ENCODE measurements at places on chromosomes 3 and 15.

GRCh38 chr3:116445990-116446389 lies 703 bp upstream of the LSAMP start:
- no peak for DNase-seq

GRCh38 chr3:166446291-166446690 lies 609.1 kb upstream of the BCHE start:
- no peak for DNase-seq

GRCh38 chr3:71407823-71408222 lies 175.7 kb downstream of the FOXP1 start:
- no peak for DNase-seq

- DNase-seq: no peak
Observed at GRCh38 chr3:133693821-133694220, 32.1 kb upstream of the TOPBP1 start.

GRCh38 chr3:185988080-185988815 lies 50.4 kb upstream of the TRA2B start:
- no peak for DNase-seq

DNA sequence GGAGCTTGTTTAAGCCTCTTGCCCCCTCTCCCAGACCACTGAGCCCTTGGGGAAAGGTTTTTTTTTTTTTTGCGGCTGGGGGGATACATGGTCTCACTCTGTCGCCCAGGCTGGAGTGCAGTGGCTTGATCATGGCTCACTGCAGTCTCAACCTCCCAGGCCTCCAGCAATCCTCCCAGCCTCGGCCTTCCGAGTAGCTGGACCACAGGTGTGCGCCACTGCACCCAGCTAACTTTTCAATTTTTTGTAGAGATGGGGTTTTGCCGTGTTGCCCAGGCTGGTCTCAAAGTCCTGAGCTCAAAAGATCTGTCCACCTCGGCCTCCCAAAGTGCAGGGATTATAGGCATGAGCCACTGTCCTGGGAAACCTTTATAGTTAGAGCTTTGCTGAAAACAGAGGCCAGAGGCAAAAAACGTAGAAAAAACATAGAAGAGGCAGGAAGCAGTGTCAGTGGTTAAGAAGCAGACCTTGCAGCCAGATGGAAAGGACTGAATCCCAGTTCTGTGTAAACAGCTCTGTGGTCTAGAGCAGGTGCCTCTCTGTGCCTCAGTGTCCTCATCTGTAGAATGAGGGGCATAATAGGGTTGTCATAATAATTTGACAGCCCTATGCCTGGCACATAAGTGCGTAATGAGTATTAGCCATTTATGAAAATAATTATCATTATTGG lies 33.1 kb downstream of the CMTM7 start:
- DNase-seq: no peak

- no peak for DNase-seq
Observed at GRCh38 chr3:125052624-125053303, 3.0 kb downstream of the HEG1 start.

DNA sequence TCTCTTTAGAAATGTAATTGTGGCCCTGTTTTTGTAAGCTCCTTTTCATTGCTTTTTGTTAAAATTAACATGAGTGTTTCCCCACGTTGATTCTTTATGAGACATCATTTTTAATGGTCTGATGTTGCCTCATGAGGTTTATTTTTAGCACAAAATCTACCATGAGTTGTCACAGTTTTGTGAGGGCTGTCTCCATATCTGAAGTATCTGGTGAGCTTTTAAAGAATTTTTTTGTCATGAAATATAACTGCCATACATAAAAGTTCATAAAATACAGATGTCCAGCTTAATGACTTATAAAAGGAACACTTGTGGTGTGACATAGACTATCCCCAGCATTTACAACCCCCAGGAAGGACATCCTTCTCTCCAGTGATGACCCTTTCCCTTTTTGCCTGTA lies 34.3 kb upstream of the CEMIP start:
- no peak for DNase-seq

GRCh38 chr3:100213891-100214573 lies 46.8 kb upstream of the TBC1D23 start:
- DNase-seq: no peak

DNA sequence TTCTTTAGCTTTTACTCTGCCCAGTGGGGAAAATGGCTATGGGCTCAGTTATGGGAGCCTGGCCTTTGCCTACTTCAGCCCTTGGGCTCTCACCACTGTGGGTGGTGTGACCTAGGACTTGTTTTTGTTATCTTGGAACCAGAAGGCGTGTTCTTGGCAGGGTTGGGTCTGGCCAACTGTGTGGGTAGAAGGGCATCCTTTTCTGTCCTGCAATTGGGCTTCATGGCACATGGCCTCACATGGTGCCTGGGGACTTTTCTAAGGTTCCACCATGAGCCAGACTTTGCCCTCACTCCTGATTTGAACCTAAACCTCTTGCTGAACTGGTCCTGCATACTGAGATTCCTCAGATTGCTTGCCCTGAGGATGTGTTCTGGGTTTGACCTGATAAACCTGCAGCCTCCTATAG lies 1.7 kb downstream of the GLYCTK start:
- DNase-seq: no peak

Data from anterior cingulate cortex (tissue), 58 donors.